ENCODE measurements at places on chromosomes 3 and 15.

- no peak for DNase-seq
Observed at GRCh38 chr15:99167201-99167600, 62.3 kb downstream of the SYNM start.

DNA sequence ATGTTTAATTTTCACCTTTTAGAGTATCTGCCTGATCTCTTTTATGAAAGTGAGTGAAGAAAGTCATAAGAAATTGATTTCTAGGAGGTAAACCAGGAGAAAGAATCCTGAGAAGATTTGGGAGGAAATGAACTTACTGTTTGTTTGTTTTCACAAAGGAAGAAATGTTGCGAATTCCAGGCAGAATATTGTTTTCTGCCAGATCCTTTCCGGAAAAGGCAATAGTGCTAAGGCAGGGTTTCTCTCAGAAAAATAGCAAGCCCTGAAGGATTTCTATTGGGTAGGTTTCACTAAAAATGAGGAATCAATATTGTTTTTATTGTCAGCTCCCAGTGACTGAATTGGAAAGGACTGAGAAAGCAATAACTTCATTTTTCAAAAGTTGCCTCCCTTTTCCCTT is 85.7 kb upstream of the TGFBR2 start:
- no peak for DNase-seq

DNA sequence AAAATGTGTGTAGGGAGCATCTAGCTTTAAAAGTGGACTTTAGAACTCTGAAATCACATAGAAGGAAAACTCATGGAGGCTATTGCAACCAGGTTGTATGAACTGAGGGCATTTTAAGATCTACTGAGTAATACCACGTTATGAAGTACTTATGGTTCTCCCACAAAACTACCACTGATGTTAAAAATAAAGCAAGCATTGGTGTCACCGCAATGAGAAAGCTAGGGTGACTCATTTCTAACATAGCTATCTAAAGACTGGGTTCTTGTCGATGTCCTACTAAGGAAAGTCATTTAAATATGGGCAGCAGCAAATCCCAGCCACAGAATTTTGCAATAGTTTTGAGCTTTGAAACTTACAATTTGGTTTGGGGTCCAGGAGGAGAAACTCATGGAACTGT is 584.8 kb downstream of the DIPK2A start:
- DNase-seq: no peak

- DNase-seq: no peak
Observed at GRCh38 chr3:112096176-112096575, 10.0 kb downstream of the C3orf52 start.

DNA sequence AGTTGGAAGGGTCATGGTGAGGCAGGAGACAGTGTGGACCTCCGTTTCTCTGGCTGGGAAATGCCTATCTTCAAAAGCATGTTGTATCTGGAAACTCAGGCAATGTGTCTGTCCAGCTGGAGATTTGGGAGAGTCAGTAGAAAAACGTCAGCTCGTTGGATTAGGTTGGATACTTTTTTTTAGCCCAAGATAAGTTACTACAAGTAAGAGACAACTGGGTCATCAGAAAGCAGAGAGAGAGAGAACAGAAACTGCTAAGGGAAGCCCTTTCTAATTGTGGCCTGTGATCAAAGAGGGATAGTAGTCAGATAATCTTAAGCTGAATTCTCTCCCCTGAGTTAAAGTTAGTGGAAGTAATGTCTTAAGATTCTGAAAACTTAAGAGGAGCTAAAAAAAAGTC is 78.9 kb upstream of the ZNF280D start:
- DNase-seq: no peak

DNA sequence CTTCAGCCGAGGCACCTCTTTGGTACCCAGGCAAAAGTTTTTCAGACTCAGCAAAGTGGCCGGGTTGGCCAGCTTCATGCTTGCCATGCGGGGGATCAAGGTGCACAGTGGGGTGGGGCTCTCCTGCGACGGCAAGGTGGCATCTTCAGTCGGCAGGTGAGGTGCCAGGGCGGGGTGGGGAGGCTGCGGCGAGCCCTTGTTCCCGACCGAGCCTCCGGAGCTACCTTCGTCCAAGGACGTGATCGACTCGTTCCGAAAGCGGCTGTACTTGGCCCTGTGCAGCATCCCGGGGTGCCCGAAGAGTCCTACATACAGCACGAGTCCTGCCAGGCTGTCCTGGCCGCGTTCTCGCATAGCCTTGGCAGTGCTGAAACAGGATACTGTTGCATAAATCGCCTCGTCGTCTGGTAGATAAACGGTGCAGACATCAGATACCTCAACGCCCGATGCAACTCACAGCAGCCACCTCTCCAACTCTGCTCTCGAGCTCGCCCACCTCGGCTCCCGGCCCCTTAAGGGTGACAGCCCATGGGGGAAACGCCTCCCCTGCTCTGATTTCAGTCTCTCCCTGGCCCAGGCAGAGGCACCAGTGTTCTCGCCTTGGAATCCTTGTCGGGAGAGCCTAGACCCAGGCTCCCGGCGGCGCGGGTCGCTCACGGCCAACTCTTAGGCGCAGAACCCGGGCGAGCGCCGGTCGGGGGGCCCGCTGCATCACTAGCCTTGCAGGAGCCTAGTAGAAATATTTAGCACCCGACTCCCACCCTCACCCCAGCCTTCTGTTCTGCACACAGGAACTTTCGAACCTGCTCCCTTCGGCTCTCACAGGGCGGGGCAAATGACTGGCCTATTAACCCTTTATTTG is 826 bp downstream of the SHC4 start:
- no peak for DNase-seq

DNA sequence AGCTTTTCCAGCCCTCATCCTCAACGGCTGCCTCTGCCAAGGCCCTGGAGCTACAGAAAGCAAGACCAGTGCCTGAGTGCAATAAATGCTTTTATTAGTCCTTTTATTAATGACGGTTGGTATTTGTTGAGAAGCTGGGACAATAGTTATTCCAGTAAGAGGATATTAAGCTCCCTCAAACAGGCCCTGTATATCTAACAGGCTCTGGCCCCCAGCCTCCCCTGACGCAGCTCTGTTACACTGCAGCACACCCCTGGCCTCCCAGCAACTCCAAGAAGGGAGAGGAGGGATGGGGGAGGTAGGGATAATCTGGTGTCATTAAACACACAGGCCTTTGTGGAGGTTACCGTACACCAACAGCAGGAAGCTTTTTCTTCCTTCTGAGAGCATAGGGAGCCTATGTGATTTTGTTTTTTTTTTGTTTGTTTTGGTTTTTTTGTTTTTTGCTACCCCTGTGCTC is 30.8 kb upstream of the MAGEF1 start:
- DNase-seq: no peak

DNA sequence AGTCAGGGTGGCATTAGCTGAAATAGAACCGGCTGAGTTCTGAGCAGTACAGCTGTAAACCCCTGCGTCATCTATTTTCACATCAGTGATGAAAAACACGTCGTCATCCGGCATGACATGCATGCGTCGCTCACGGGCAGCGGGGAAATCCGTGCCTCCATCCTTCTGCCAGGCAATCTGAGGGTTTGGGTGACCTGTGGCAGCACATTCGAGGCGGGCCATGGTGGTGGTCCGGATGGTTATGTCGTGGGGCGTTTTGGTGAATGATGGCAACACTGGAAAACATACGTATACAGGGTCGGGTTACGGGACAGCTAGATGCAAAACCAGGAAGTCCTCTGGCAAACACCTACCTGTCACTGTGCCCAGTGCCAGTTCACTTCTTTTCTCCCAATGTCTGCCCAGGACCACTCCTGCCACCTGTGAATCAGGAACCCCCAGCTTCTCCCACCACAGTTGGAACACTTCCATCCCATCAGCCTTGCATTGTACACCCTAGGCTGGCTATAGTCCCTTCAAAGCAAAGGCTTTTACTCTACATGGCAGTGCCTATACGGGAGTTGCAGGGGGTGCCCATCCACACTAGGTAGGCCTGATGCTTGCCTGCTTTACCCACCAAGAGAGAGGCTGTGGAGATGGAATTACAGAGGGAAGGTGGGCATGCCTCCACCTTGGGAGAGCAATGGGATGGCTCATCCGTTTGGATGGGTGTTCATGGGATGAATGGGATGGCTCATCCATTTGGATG is 116.7 kb downstream of the LRIG1 start:
- no peak for DNase-seq

GRCh38 chr3:115208066-115208750 is 61.1 kb upstream of the ZBTB20 start:
- DNase-seq: no peak

DNA sequence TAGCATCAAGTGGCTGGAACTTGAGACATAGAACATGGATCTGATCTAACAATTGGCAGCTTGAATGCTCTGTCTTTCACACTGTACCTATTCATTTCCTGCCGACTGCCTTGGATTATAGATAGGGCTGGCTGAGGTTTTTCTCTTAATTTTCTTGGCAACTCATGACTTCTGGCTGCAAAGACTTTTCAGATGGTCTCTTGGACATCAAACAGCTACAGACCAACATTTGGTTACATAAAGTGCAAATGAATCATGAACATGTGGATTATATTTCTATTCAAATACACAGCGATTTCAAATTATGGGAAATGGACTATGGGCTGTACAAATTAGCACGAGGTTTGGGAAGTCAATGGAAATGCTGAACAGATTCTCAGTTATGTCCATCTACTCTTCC is 26.2 kb upstream of the IL16 start:
- DNase-seq: no peak

- no peak for DNase-seq
Observed at GRCh38 chr3:184679056-184679816, 32.6 kb downstream of the MAGEF1 start.

- DNase-seq: no peak
Observed at GRCh38 chr3:184234224-184234623, 4.8 kb downstream of the VWA5B2 start.

- no peak for DNase-seq
Observed at GRCh38 chr3:126431103-126431534, 36.4 kb downstream of the CFAP100 start.

DNA sequence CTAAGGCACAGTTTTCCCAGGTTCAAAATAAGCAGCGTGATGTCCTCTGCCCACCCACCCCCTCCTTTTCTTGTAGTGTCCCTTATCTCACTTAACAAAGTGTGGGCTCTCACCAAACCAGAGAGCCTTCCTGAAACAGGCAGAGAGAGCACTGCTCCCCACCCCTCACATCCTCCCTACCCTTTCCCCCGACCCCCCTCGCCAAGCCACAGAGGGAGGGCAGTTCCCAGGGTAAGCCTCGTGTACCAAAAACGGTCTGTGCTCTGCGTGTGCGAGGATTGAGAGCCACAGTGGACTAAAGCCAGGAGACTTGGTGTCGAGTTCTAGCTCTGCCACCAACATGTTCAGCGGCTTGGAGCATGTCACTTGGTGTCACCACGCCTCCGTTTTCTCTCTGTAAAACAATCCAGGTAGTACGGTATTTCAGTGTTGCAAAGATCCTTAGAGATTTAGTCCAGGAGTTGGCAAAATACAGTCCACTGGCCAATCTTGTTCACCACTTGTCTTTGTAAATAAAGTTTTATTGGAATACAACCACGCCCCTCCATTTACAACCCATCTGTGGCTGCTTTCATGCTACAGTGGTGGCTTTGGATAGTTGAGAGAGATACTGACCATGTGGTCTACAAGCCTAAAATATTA is 249.9 kb downstream of the OPA1 start:
- DNase-seq: no peak

DNA sequence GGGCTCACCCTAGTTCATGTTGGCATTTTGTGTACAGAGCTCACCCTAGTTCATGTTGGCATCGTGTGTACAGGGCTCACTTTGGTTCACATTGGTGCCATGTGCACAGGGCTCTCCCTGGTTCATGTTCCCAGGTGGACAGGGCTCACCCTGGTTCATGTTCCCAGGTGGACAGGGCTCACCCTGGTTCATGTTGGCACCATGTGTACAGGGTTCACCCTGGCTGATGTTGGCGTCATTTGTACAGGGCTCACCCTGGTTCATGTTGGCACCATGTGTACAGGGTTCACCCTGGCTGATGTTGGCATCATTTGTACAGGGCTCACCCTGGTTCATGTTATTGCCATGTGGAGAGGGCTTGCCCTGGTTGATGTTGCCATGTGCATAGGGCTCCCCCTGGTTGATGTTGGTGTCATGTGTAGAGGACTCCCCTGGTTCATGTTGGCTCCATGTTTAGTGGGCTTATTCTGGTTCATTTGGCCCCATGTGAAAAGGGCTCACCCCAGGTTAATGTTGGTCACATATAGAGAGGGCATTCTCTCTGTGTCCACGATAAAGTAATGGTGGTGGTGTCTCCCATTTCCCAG is 31.7 kb upstream of the NR2C2 start:
- no peak for DNase-seq

DNA sequence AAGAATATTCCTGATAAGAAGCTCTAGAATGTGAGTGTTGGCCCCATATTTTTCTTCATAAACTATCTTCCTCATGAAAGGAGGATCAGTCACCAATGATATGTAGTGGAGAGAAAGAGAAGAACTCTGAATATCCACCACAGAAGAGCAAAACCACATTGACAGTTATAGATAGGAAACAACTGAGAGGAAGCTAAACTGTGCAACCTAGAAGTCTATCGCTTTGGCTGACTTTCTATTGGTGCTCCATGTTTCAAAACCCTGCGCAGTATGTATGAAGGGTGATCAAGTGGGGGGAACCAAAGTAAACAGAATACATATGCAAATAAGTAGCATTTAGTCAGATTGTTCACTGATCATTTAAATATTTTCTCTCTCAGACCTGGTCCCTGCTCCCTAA is 41.0 kb upstream of the ZNF280D start:
- no peak for DNase-seq

DNA sequence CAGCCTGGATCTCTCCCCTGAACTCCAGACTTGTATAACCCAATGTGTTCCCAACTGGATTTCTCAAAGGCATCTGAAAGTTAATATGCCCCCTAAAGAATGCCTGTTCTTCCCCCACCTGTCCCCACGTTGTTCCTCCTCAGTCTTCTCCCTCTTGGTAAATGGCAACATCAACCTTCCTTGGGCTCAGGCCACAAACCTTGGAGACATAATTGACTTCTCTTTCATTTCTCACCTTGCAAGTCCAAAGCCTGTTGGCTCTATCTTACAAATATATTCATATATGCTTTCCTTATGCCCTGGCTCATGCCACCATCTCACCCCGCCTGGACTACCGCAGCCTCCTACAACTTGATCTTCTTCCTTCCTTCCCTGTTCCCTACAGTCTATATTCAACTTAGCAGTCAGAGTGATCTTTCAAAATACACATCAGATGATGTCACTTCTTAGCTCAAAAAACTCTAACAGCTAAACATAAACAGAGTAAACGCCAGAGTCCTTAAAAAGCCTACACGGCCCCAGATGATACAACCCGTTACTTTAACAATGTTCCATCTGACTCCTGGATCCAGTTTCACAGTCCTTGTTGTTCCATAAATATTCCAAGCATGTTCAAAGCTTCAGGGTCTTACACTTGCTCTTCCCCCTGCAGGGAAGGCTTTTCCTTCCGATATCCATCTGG is 66.2 kb downstream of the ETV5 start:
- DNase-seq: no peak
